Airway epithelial cell (primary cell): ENCODE measurements at places on chromosomes 4 and X. TPM values are rescaled to one million over a fixed set of nuclear protein-coding genes. Genes with fewer than 3 reads are reported as not detected.

Gene CRMP1
- 0.14 TPM in 1 of 2 replicates, not detected in the other for total RNA-seq

Gene CD38
- total RNA-seq: 0.07 TPM in 1 of 2 replicates, not detected in the other

Gene TMSB15C
- 0.42 and 1.1 TPM in 2 replicates for total RNA-seq

Gene CXCL8
- 23.4 and 37.9 TPM in 2 replicates for total RNA-seq
